ENCODE measurements at places on chromosomes 3 and 15. TPM values are rescaled to one million over a fixed set of nuclear protein-coding genes. Genes with fewer than 3 reads are reported as not detected.

The STRIT1 gene
- not detected for total RNA-seq

The KCNAB1 gene
- total RNA-seq = not detected

The ZNF662 gene
- 5.3 TPM for total RNA-seq

GRCh38 chr3:150439657-150440056 lies 31.6 kb downstream of the TSC22D2 start:
- peaks cover 27% of the 10 kb centered on the region for H3K36me3 ChIP-seq
- no peak overlapping the region for H3K27ac ChIP-seq
- no peak overlapping the region for H3K4me3 ChIP-seq

GRCh38 chr3:41102750-41103149 lies 96.6 kb upstream of the CTNNB1 start:
- no peak overlapping the region for H3K27ac ChIP-seq
- peaks cover 4% of the 10 kb centered on the region for H3K27me3 ChIP-seq
- no peaks in the 10 kb centered on the region for H3K36me3 ChIP-seq
- no peak for DNase-seq
- H3K4me3 ChIP-seq = no peak overlapping the region

GRCh38 chr15:31016446-31016915 lies 25.1 kb upstream of the MTMR10 start:
- peaks cover 18% of the 10 kb centered on the region for H3K4me1 ChIP-seq
- no peaks in the 10 kb centered on the region for H3K27me3 ChIP-seq
- H3K27ac ChIP-seq = no peak overlapping the region

- peak; percentile 61 for DNase-seq
- H3K27ac ChIP-seq = peak overlapping the region; percentile 59
- peaks cover 4% of the 10 kb centered on the region for H3K36me3 ChIP-seq
- H3K4me3 ChIP-seq = peak overlapping the region; percentile 76
- no peaks in the 10 kb centered on the region for H3K4me1 ChIP-seq
Measured at GRCh38 chr3:14216257-14217048, 37.8 kb downstream of the LSM3 start.

GRCh38 chr3:32283304-32283703 lies 44.8 kb downstream of the CMTM8 start:
- no peak overlapping the region for H3K27ac ChIP-seq
- no peak overlapping the region for H3K4me3 ChIP-seq
- H3K27me3 ChIP-seq = no peaks in the 10 kb centered on the region
- H3K4me1 ChIP-seq = peaks cover 4% of the 10 kb centered on the region
- DNase-seq = no peak

DNA sequence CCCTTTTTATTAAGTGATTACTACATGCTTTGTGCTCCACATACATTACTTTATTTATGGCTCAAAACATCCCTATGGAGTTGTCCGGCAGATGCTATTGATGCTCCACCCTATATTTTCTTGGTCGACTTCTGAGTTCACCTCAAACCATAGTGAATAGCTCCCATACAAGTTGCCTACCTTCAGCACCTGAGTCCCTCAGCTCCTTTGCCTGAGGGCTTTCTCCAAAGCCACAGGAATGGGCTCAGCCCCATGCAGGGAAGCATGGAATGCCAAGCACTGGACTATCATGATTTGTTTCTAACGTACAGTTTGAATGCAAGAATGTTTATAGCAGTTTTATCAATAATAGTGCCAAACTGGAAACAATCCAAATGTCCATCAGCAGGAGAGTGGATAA lies 124.8 kb upstream of the TNIK start:
- H3K36me3 ChIP-seq = no peaks in the 10 kb centered on the region
- DNase-seq = no peak
- H3K4me1 ChIP-seq = no peaks in the 10 kb centered on the region
- H3K4me3 ChIP-seq = no peak overlapping the region
- no peak overlapping the region for H3K27ac ChIP-seq

DNA sequence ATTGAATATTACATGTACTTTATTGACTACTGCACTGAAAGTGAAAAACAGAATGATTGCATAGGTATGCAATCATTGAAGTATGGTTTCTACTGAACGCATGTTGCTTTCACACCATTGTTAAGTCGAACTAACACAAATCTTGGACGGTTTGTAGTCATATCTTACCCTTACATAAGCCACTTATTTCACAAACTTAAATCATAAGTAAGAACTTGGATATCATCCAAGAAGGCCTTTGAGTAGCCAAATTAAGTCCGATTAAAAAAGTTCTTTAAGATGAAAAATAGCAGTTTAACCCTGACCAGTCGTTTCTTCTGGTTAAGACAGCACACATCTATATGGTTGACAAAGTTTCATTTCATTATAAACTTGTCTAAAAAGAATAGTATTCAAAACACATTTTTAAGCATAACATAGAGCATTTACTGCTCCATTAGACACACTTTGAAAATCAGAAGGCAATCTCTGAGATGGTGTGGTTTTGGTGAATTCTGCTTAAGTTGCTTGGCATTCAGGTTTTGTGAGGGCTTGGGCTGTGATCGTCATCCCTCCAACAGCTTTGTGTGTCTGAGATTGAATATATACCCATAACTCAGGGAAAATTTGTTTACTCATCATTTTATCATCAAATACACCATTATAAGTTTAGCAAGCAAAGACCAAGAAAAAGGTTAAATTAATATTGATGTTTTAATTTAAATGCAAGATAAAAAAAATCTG lies 92.2 kb downstream of the NFKBIZ start:
- DNase-seq = no peak
- H3K27me3 ChIP-seq = no peaks in the 10 kb centered on the region
- H3K4me1 ChIP-seq = peaks cover 48% of the 10 kb centered on the region
- H3K36me3 ChIP-seq = peaks cover 8% of the 10 kb centered on the region

DNA sequence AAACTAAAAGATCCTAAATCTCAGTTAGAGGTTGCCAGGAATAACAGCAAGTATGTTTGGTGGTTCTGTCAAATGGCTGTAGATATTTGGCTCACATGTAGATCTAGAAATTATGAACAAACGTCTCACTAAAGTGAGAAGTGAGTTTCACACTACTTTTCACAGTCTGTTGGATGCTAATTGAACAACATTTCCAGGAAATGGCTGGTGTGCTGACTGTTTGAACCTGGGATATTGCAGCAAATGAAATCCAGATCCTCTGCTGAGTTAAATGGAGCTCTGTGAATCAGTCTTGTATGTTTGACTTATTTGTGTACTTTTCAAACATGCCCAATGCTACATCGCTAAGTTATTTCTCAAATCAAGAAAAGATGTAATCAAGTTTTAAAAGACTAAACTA lies 21.3 kb upstream of the RSL24D1 start:
- peaks cover 38% of the 10 kb centered on the region for H3K4me1 ChIP-seq
- no peak overlapping the region for H3K4me3 ChIP-seq
- peaks cover 40% of the 10 kb centered on the region for H3K36me3 ChIP-seq
- DNase-seq = no peak
- no peaks in the 10 kb centered on the region for H3K27me3 ChIP-seq

GRCh38 chr3:193228206-193228605 lies 12.8 kb upstream of the PLAAT1 start:
- H3K4me3 ChIP-seq = no peak overlapping the region
- no peaks in the 10 kb centered on the region for H3K36me3 ChIP-seq
- peaks cover 26% of the 10 kb centered on the region for H3K27me3 ChIP-seq

- H3K27ac ChIP-seq = no peak overlapping the region
- H3K4me1 ChIP-seq = no peaks in the 10 kb centered on the region
- H3K27me3 ChIP-seq = no peaks in the 10 kb centered on the region
- H3K4me3 ChIP-seq = no peak overlapping the region
Measured at GRCh38 chr3:7798276-7798675, 703.3 kb upstream of the LMCD1 start.

- no peaks in the 10 kb centered on the region for H3K4me1 ChIP-seq
- no peaks in the 10 kb centered on the region for H3K36me3 ChIP-seq
- no peak overlapping the region for H3K27ac ChIP-seq
- no peaks in the 10 kb centered on the region for H3K27me3 ChIP-seq
- no peak for DNase-seq
Measured at GRCh38 chr3:52437326-52438103, 7.4 kb downstream of the SEMA3G start.

GRCh38 chr15:33242165-33242564 lies 47.7 kb upstream of the FMN1 start:
- H3K4me1 ChIP-seq = no peaks in the 10 kb centered on the region
- no peak overlapping the region for H3K4me3 ChIP-seq
- no peak for DNase-seq
- H3K27ac ChIP-seq = no peak overlapping the region

DNA sequence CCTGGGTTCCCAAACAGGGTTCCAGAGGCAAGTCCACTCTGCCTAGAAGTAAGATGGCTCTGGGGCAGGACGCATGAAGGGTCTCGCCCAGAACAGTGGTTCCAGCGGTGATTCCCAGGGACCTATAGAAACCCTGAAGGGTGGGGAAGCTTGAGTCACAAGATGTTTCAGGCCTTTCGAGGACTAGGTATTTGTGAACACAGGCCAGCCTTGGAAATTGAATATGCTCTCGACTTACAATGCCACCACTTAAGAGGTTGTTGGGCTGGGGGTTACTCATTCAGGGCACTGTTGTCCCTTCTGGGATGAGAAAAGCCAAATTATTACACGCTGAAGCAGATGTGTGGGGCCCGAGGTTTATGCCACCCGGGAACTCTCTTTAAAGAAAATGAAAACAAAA lies 152.0 kb downstream of the TJP1 start:
- no peaks in the 10 kb centered on the region for H3K4me1 ChIP-seq
- no peak overlapping the region for H3K4me3 ChIP-seq
- DNase-seq = no peak
- no peak overlapping the region for H3K27ac ChIP-seq

GRCh38 chr3:64144241-64144900 lies 80.9 kb downstream of the PRICKLE2 start:
- DNase-seq = no peak
- H3K4me1 ChIP-seq = no peaks in the 10 kb centered on the region
- no peak overlapping the region for H3K4me3 ChIP-seq
- H3K27ac ChIP-seq = no peak overlapping the region
- H3K27me3 ChIP-seq = peaks cover 3% of the 10 kb centered on the region

DNA sequence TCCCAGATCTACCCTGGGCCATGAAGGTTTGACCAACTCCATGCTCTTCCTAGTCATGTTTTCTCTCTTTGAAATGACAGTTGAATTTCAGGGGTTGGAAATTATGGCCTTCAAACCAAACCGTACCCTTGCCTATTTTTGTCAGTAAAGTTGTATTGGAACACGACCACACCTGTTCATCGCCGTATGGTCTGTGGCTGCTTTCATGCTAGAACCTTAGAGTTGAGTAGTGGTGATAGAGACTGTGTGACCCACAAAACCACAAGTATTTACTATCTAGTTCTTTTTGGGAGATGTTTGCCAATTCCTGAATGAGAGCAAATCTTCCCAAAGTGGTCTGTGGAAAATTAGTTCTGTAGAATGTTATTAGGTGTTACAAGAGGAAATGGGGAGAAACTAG lies 24.0 kb upstream of the STARD5 start:
- H3K27ac ChIP-seq = no peak overlapping the region
- peaks cover 7% of the 10 kb centered on the region for H3K36me3 ChIP-seq
- H3K4me1 ChIP-seq = peaks cover 3% of the 10 kb centered on the region
- H3K27me3 ChIP-seq = no peaks in the 10 kb centered on the region

DNA sequence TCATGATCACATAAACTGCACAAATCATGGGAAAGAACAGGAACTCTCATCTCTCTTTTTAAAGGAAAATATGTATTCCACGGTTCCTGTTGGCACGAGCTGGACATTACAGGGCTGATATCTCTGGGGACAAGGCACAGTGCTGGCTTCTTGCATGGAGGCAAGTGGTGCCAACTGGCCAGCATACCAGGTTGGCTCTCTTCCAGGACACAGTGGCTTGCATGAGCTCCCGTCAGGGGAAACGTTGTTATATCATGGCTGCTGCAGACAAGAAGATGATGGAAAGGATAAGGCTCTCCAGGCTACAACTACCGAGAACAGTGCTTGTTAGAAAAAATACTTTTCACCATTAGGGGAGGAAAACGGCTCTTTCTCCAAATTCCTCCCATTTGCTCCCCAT lies 283.9 kb downstream of the RORA start:
- H3K4me1 ChIP-seq = peaks cover 2% of the 10 kb centered on the region
- H3K4me3 ChIP-seq = peak overlapping the region; percentile 32
- no peak overlapping the region for H3K27ac ChIP-seq
- peaks cover 34% of the 10 kb centered on the region for H3K27me3 ChIP-seq

DNA sequence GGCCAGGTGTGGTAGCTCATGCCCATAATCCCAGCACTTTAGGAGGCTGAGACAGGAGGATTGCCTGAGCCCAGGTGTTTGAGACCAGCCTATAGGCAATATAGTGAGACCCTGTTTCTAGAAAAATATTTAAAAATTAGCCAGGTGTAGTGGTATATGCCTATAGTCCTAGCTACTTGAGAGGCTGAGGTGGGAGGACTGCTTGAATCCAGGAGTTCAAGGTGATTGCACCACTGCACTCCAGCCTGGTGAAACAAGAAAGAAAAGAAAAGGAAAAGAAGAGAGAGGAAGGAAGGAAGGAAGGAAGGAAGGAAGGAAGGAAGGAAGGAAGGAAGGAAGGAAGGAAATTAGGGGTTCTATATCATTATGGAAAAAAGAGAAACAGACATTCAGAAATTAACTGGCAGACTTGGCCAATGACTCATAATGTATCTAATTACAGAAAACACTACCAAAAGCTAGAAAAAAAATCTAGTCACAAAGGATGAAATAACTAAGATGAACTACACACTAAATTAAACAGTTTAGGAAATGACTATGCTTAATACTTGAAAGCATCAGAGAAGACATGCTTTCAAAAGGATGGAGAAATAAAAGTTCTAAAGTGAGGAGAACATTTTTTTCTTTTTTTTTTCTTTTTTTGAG lies 45.4 kb upstream of the TERB2 start:
- no peak overlapping the region for H3K4me3 ChIP-seq
- no peaks in the 10 kb centered on the region for H3K36me3 ChIP-seq
- peaks cover 4% of the 10 kb centered on the region for H3K4me1 ChIP-seq

DNA sequence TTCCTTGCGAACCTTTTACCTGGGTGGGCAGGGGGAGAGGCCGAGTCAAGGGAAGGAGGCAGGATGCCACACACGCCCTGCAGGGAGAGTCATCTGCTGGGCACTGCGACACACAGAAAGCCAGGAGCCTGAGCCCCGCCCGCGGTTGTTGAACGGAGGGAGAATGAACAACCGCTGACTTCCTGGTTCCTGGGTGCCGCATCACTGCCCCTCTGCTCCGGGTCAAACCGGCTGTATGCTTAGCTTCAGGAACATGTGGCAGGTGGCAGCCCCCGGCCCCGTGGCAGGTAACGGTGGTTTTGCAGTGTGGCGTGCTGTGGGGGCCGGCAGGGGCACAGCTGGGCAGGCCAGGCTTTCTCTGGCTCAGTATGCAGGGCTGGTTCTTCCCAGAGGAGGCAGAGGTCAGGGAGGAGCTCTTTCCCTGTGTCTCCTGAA lies 33.4 kb downstream of the APBA2 start:
- H3K4me3 ChIP-seq = peak overlapping the region; percentile 69
- peak; percentile 55 for DNase-seq
- H3K27ac ChIP-seq = peak overlapping the region; percentile 52
- H3K36me3 ChIP-seq = peaks cover 20% of the 10 kb centered on the region

- H3K27ac ChIP-seq = no peak overlapping the region
- H3K36me3 ChIP-seq = peaks cover 6% of the 10 kb centered on the region
- H3K27me3 ChIP-seq = no peaks in the 10 kb centered on the region
- peak overlapping the region; percentile 2 for H3K4me3 ChIP-seq
- DNase-seq = no peak
- H3K4me1 ChIP-seq = peaks cover 12% of the 10 kb centered on the region
Measured at GRCh38 chr3:186502966-186503712, 41.0 kb downstream of the CRYGS start.
